ENCODE measurements at places on chromosomes 1 and 21. TPM values are rescaled to one million over a fixed set of nuclear protein-coding genes. Genes with fewer than 3 reads are reported as not detected.

TMPRSS15 gene
- 0.09 TPM for polyA plus RNA-seq

TESK2 gene
- 1.6 TPM for polyA plus RNA-seq

S100A12 gene
- 2.7 TPM for polyA plus RNA-seq

CD53 gene
- 10.7 TPM for polyA plus RNA-seq

GRCh38 chr1:111497592-111497991, 5.8 kb downstream of the ADORA3 start:
- no peak overlapping the region for H3K4me3 ChIP-seq
- H3K36me3 ChIP-seq: no peaks in the 10 kb centered on the region
- no peak overlapping the region for H3K27ac ChIP-seq
- no peak for DNase-seq
- no peaks in the 10 kb centered on the region for H3K27me3 ChIP-seq
- H3K4me1 ChIP-seq: no peaks in the 10 kb centered on the region

DNA sequence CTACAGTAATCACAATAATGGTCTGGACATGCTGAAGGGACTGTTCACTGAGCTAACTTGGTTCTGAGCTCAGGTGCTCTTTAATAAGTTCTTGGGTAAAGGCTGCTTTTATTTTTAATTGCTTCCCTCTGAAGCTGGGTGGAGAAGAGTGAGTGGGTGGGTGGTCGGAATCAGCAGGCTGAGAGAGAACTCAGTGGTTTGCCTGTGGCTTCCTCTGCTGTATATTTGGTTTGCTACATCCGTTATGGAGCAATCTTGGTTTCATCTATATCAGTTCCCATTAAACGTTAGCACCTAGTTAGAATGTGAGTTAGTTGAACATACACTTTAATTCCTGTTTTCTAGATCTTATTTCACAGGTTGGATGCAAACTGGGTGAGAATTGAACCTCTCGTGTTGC, 23.3 kb downstream of the CNIH4 start:
- no peak overlapping the region for H3K27ac ChIP-seq
- no peak for DNase-seq
- no peak overlapping the region for H3K4me3 ChIP-seq

DNA sequence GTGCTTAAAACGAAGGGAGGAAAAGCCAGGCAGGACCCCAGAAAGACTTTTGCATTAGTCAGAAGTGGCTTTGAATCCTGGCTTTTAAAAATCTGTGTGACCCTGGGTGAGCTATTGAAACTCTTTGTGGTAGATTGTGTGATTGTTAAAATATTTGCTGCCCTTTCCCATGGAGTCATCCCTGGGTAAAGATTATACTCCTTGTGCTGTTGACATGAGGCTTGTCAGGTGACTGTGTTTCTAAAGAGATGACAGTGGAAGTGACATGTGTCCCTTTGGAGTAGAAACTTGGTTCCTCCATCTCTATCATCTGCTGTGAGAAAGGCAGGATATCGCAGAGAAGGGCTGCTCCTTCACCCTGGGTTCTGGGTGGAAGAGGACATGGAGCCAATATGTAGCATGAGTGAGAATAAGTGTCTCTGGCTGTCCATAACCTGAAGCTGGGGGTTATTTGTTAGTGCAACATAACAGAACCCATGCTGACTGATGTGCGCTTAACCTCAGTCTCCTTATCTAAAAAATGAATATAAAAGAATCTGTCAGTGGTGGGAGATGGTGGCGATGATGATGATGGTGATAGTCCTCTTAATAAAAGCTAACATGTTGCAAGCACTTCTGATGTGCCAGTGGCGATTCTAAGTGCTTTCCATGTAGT, 187.6 kb downstream of the RHOU start:
- H3K27ac ChIP-seq: no peak overlapping the region
- no peaks in the 10 kb centered on the region for H3K4me1 ChIP-seq
- H3K4me3 ChIP-seq: no peak overlapping the region
- H3K36me3 ChIP-seq: no peaks in the 10 kb centered on the region
- no peak for DNase-seq

DNA sequence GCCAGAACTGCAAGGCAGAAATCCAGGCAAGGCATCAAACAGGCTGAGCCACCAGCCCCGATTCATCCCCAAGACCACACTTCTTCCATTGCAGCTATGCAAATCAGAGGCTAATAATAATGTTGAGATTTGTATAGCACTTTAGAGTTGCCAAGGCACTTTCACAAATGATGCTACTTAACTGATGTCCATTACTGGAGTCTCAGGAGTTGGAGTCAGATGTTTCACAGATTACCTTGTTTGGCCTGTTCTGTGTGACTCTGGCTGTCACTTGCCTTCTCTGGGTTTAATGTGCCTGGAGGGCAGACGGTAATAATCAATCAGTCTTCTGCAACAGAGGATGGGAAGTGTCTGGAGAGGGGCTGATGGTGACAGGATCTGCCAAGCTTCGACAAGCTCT, 40.8 kb upstream of the MPZL1 start:
- H3K4me1 ChIP-seq: no peaks in the 10 kb centered on the region
- peaks cover 2% of the 10 kb centered on the region for H3K36me3 ChIP-seq
- H3K27ac ChIP-seq: no peak overlapping the region
- no peaks in the 10 kb centered on the region for H3K27me3 ChIP-seq
- no peak for DNase-seq
- no peak overlapping the region for H3K4me3 ChIP-seq

GRCh38 chr21:34313116-34313515, 50.7 kb upstream of the KCNE2 start:
- no peak for DNase-seq
- H3K27me3 ChIP-seq: no peaks in the 10 kb centered on the region
- no peaks in the 10 kb centered on the region for H3K36me3 ChIP-seq
- H3K4me3 ChIP-seq: no peak overlapping the region
- H3K4me1 ChIP-seq: no peaks in the 10 kb centered on the region
- H3K27ac ChIP-seq: no peak overlapping the region

DNA sequence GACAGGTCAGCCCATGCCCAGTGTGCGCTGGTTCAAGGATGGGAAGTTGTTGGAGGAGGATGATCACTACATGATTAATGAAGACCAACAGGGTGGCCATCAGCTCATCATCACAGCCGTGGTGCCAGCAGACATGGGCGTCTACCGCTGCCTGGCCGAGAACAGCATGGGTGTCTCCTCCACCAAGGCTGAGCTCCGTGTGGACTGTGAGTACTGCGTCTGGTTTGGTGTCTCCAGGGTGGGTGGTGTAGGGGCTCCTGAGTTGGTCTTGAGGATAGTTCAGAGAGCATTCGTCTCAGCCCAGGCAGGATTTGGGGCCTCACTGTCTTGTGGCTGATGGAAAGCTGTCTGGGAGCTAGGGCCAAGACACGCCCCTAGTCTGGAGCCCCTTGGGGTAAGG, 83.2 kb downstream of the TRIM11 start:
- no peaks in the 10 kb centered on the region for H3K27me3 ChIP-seq
- no peaks in the 10 kb centered on the region for H3K4me1 ChIP-seq
- no peak for DNase-seq
- H3K36me3 ChIP-seq: peaks cover 24% of the 10 kb centered on the region

- no peak for DNase-seq
- H3K4me1 ChIP-seq: no peaks in the 10 kb centered on the region
- H3K4me3 ChIP-seq: no peak overlapping the region
These were observed 123.3 kb upstream of the GRIK3 start for GRCh38 chr1:37157634-37158033.

DNA sequence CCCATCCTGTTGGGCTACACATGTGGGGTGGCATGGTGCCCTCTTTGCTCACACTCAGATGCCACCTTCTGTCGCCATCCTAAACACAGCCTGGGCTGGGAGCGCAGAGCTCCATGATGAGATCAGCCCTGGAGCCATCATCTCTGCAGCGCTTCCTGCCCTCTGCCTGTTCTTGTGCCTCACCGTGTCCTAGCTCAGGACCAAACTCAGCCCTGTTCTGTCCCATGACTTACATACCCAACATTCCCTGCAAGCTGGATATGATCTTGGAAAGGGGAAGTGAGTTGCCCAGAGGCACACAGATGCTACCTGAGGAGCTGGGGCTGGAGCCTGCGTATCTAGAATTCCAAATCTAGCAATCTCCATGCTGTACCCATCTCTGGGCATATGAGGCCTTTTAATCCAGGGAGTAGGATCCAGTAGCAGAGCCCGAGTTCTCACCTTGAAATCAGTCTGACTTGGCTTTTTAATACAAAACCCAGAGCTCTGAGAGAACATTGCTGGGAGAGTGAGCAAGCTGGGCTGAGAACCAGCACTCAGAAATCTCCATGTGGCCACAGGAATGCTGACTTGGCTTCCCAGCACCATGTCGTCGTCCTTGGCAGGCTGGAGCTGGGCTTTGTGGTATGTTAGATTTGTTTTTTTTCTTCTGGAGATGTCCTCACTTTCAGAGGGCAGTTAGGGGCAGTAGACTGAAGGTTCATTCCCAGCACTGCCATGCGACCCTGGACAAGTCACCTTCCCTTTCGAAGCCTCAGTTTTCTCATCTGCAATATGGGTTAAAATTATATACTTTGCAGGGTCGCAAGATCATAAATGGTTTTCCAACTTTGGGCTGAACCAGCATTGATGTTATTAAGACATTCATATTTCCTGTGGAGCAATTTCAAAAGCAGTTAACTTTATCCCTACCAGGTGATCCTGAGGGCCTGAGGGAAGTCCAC, 2.6 kb downstream of the ALPL start:
- no peaks in the 10 kb centered on the region for H3K36me3 ChIP-seq
- no peaks in the 10 kb centered on the region for H3K27me3 ChIP-seq
- no peaks in the 10 kb centered on the region for H3K4me1 ChIP-seq

DNA sequence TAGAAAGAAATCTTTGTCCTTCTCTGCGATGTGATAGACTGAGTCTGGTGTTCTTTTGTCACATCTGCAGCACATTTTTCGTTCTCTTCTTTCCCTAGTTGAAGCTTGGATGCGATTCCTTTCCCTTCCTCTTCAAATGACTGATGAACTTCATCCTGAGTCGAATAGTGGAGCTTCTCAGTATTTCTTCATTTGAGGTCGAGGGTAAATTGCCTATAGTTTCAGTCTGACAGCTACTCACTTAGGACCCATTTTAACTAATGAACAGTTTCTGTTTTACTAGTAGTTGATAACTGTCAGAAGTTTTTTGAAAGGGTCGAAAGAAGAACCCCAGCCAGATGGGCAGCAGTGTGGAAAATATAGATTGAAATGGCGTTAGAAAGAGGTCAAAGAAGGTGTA, 4.7 kb upstream of the REG4 start:
- no peaks in the 10 kb centered on the region for H3K27me3 ChIP-seq
- no peak overlapping the region for H3K4me3 ChIP-seq
- H3K27ac ChIP-seq: no peak overlapping the region
- no peaks in the 10 kb centered on the region for H3K4me1 ChIP-seq
- no peak for DNase-seq
- no peaks in the 10 kb centered on the region for H3K36me3 ChIP-seq

DNA sequence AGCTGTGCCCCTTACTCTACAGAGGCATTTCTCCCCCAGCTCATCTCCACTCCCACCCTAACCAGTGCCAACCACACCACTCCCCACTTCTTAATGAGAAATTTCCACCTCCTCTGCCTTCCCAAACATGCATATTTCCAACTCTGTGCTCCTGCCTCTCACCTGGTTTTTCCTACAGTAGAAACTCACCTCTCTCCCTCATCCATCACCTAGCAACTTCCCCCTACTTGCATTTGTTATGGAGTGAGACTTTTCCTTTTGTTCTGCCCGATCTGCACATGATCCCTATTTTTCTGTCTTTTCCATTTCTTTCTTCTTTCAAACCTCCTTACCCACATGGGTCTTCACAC, 11.9 kb downstream of the RGS8 start:
- no peaks in the 10 kb centered on the region for H3K27me3 ChIP-seq
- DNase-seq: no peak
- H3K4me3 ChIP-seq: no peak overlapping the region
- H3K27ac ChIP-seq: no peak overlapping the region
- no peaks in the 10 kb centered on the region for H3K4me1 ChIP-seq

DNA sequence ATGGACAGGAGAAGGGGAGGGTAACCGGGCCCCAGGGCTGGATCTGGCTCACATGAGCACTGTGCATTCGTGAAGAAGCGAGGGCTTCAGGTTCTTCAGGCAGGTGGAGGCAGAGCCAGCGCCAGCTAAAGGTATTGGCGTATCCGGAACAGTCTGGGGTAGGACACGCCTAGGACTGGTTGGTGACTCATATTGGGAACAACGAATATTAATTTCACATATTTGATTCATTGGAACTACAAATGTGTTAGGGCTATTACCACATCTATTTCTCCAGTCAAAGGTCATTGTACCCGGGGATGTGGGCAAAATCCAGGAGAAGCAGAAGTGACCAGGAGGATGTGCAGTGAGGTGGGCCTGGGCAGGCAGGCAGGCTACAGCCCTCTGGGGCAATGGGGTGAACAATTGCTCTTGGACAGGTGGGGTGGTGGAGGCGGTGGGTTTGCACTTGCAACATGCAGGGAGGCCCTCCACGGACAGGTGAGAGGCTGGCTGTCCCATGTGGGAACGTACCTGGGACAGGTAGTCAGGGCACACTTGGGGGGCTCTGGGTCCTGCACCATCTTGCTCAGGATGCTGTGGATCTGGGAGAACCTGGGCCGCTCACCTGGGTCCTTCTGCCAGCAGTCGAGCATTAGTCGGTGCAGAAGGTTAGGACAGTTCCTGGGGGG, 26.7 kb downstream of the CDCA8 start:
- H3K27me3 ChIP-seq: no peaks in the 10 kb centered on the region
- no peaks in the 10 kb centered on the region for H3K36me3 ChIP-seq
- H3K27ac ChIP-seq: no peak overlapping the region
- DNase-seq: no peak
- H3K4me3 ChIP-seq: no peak overlapping the region
- no peaks in the 10 kb centered on the region for H3K4me1 ChIP-seq

- H3K4me3 ChIP-seq: no peak overlapping the region
- H3K27ac ChIP-seq: no peak overlapping the region
- no peaks in the 10 kb centered on the region for H3K4me1 ChIP-seq
- DNase-seq: no peak
- H3K36me3 ChIP-seq: no peaks in the 10 kb centered on the region
- H3K27me3 ChIP-seq: no peaks in the 10 kb centered on the region
These were observed 408.4 kb downstream of the NTNG1 start for GRCh38 chr1:107549152-107549810.

- no peak for DNase-seq
- H3K27ac ChIP-seq: no peak overlapping the region
- no peak overlapping the region for H3K4me3 ChIP-seq
- H3K27me3 ChIP-seq: peaks cover 6% of the 10 kb centered on the region
- no peaks in the 10 kb centered on the region for H3K36me3 ChIP-seq
These were observed 18.8 kb downstream of the TNFRSF25 start for GRCh38 chr1:6447016-6447817.

DNA sequence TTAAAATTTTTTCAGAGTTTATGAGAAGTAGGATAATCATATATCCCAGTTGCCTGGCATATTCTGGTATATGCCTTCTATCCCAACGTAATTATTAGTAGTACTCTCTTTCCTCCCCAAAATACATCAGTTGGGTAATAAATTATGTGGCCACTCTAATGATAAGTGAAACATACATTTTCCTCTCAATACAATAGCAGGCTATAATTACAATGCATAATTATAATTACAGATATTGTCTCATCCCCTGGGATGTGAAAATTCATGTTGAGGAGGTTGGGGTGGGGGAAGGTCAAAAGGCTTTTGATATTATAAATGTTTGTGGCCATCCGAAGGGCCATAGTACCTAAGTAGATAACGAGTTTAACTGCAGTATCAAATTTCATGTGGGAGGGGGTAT, 277.1 kb downstream of the ST6GALNAC3 start:
- H3K4me1 ChIP-seq: no peaks in the 10 kb centered on the region
- no peaks in the 10 kb centered on the region for H3K36me3 ChIP-seq
- no peak for DNase-seq
- H3K27ac ChIP-seq: no peak overlapping the region

GRCh38 chr1:245183429-245183828, 28.6 kb downstream of the KIF26B start:
- H3K27ac ChIP-seq: no peak overlapping the region
- H3K4me3 ChIP-seq: no peak overlapping the region
- no peaks in the 10 kb centered on the region for H3K27me3 ChIP-seq

GRCh38 chr1:72891976-72892375, 609.6 kb upstream of the NEGR1 start:
- no peak overlapping the region for H3K4me3 ChIP-seq
- H3K27ac ChIP-seq: no peak overlapping the region
- DNase-seq: no peak
- no peaks in the 10 kb centered on the region for H3K4me1 ChIP-seq
